Ascending aorta (tissue), 2 donors: ENCODE measurements at places on chromosomes 5 and 9. TPM values are rescaled to one million over a fixed set of nuclear protein-coding genes. Genes with fewer than 3 reads are reported as not detected.

GPBP1 gene
- 21.2 TPM for total RNA-seq

C5orf52 gene
- not detected for total RNA-seq

PCDHGA12 gene
- total RNA-seq, result 18.5 TPM

CCDC187 gene
- total RNA-seq, result under 0.01 TPM

CCL27 gene
- 9.3 TPM for total RNA-seq

CANX gene
- total RNA-seq, result 214 TPM

DNA sequence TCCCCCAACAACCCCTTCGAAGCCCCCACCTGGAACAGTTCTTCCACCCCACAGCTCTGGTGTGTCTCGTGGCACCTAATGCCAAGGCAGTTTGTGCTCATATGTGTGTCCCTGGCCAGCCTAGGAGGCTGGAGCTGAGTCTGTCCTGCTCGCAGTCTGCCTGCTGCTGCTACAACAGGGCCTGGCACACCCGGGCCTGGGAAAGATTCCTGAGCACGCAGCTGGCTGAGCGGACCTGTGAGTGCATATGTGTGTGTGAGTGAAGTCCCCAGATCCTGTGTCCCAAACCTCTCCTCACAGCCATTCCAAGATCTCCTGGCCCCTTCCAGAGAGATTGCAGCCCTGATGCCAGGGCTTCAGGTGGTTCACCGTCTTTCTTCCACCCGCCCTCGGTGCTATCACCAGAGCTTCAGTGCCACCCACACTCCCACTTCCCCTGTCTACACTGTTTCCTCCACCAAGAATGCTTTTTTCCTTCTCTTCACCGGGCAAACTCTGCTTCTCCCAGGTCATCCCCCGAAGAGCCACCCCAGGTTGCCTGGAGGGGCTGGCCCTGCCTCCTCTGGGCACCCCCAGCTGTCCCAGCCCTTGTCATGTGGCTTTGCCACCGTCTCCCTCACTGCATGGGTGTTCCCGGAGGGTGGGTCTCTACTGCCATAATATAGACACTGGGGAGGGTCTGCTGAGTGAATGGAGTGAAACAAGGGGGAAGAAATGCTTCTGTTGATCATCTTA lies 28.4 kb downstream of the LMX1B start:
- no peak overlapping the region for H3K4me3 ChIP-seq
- peaks cover 6% of the 10 kb centered on the region for H3K27me3 ChIP-seq
- no peaks in the 10 kb centered on the region for H3K36me3 ChIP-seq

GRCh38 chr9:94144394-94144793 lies 60.1 kb downstream of the PTPDC1 start:
- no peak overlapping the region for H3K4me3 ChIP-seq
- H3K27ac ChIP-seq, result no peak overlapping the region

GRCh38 chr9:34171753-34172535 lies 6.9 kb upstream of the UBAP1 start:
- no peaks in the 10 kb centered on the region for H3K27me3 ChIP-seq
- peak; percentile 33 for DNase-seq
- no peaks in the 10 kb centered on the region for H3K4me1 ChIP-seq
- no peak overlapping the region for H3K4me3 ChIP-seq
- H3K27ac ChIP-seq, result no peak overlapping the region

- H3K27ac ChIP-seq, result no peak overlapping the region
- H3K36me3 ChIP-seq, result no peaks in the 10 kb centered on the region
- no peak for DNase-seq
- no peaks in the 10 kb centered on the region for H3K4me1 ChIP-seq
- no peaks in the 10 kb centered on the region for H3K27me3 ChIP-seq
Measured at GRCh38 chr5:112641515-112642110, 96.1 kb upstream of the APC start.

DNA sequence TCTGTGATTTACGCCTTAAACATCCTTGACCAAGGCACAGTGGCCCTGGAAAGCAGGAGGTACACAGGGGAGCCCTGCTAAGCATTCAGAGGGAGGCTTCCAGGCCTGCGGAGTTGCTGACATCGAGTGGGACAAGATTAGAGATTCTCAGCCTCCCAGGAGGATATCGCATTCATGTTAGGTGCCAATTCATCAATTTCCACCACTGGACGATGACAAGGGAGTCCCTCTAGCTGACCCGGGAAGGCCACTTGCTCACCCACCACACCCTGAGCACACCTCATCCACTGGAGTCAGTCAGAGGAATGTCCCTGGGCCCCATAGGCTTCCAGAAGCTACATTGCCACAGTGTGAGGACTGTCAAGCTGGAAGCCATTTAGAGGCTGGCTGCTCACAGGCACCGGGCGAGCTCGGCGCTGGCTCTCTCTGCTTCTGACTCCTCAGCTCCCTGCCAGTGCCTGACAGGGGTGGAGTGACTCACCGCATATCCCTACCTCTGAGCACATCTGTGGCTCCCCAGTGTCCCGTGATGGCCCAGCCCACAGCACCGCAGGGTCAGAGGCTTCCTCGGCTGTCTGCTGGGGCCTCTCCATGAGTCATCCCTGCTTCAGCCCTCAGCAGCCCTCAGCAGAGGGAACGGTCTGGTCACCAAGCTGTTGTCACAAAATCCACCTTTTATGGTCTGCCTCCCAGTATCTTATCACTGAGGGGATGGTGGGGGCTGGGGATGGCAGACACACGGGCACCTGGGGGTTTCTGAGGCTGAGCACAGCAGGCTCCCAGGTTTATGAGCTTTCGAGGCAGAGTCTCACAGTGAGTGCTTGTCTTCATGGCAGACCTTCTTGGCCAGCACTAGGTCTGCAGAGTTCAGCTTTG lies 117.5 kb downstream of the ZNF608 start:
- no peaks in the 10 kb centered on the region for H3K4me1 ChIP-seq
- H3K36me3 ChIP-seq, result no peaks in the 10 kb centered on the region
- H3K27ac ChIP-seq, result no peak overlapping the region
- DNase-seq, result no peak
- H3K27me3 ChIP-seq, result no peaks in the 10 kb centered on the region

DNA sequence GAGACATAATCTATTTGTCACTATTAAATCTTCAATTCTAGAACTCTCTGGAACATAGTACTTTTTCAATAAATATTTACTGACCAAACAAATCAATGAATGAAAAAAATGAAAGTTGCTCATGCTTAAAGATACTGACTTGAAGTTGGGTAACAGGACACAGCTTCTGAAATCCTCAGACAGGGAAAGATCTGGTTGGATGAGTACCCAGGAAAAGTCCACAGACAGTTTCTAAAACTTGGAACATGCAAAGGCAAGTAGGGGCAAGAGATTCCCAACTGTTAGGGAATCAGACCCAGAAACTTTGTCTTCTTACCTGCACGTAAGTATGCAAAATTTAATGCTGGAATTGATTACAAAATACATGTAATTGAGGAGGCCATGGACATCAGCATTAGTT lies 366.2 kb downstream of the ACTL7B start:
- no peaks in the 10 kb centered on the region for H3K27me3 ChIP-seq
- DNase-seq, result no peak
- no peaks in the 10 kb centered on the region for H3K36me3 ChIP-seq
- H3K27ac ChIP-seq, result no peak overlapping the region

DNA sequence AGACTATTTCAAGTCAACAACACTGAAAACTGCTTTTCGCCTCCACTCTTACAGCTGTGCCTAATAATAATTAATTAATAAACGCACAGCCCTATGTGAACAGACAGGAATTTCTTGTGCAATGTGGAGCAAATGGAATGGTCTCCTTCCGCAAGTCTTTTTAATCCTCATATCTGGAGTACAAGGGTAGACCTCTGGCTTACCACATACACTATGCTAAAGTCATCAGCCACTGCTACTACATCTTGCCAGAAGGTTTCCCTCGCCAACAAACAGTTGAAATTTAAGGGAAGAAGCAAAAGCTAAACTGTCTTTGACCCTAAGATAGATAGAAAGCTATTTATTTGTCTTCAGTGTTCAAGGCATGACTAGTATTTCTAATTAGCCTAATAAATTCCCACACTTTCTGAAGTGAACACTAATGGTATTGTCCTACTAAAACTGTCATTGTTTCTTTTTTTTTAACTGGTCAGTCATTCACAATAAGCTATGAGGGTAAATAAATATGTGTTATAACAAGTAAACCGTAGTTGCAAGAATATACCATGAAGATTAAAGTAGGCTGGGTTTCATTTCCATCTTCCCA lies 63.9 kb downstream of the GOLPH3 start:
- no peak for DNase-seq
- peaks cover 28% of the 10 kb centered on the region for H3K36me3 ChIP-seq
- H3K4me1 ChIP-seq, result no peaks in the 10 kb centered on the region
- no peaks in the 10 kb centered on the region for H3K27me3 ChIP-seq
- H3K27ac ChIP-seq, result no peak overlapping the region

- no peak overlapping the region for H3K4me3 ChIP-seq
- DNase-seq, result no peak
- no peaks in the 10 kb centered on the region for H3K27me3 ChIP-seq
- peak overlapping the region; percentile 94 for H3K27ac ChIP-seq
- H3K4me1 ChIP-seq, result peaks cover 78% of the 10 kb centered on the region
Measured at GRCh38 chr9:121748074-121748473, 96.6 kb downstream of the DAB2IP start.

GRCh38 chr5:149956685-149957084 lies 3.9 kb upstream of the SLC26A2 start:
- no peaks in the 10 kb centered on the region for H3K4me1 ChIP-seq
- no peak overlapping the region for H3K27ac ChIP-seq
- H3K4me3 ChIP-seq, result no peak overlapping the region
- H3K27me3 ChIP-seq, result no peaks in the 10 kb centered on the region

GRCh38 chr5:176536132-176536901 lies 885 bp downstream of the RNF44 start:
- H3K4me1 ChIP-seq, result peaks cover 39% of the 10 kb centered on the region
- H3K4me3 ChIP-seq, result peak overlapping the region; percentile 85
- peaks cover 12% of the 10 kb centered on the region for H3K36me3 ChIP-seq
- no peak for DNase-seq
- no peaks in the 10 kb centered on the region for H3K27me3 ChIP-seq
- peak overlapping the region; percentile 91 for H3K27ac ChIP-seq

DNA sequence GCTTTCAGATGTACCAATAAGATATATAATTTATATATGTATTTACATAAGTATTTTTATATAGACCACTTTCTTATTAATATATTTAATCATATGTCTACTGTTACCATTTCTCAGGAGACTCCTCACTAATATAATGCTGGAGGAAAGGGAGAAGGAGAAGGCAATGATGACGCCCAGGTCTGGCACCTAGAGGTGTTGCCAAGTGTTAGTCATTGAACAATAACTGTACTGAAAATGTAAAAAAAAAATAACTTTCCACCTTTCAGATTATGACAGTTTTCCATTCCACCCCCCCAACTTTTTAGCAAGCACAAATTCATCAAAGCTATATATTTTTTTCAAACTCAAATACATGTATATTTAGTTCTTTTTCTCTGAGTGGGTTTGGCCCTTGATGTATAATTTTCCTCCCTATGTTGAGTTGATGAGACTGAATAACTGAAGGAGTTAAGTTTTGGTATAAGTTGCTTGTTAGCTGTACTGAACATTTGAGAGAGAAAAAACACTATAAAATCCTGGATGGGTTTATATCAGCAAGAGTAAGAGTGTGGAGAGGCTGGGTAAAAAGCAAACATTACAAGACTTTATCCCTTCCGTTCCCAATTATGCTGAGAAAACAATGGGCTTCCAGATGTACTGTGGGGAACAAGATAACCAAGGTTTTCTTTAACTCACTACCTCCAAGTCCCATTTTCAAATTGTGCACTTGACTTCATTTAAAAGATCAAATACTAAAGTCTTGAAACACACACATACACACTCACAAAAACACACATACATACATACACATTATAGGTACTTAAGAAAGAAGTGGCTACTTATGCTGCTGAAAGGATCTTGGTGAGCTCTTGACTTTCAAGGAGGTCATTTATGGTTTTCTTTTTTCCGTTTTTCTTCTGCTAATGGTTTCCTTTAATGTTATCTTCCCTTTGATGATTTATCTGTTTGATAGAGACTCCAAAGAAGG lies 142.8 kb upstream of the IFNE start:
- H3K27ac ChIP-seq, result no peak overlapping the region
- no peak for DNase-seq
- no peak overlapping the region for H3K4me3 ChIP-seq
- H3K27me3 ChIP-seq, result no peaks in the 10 kb centered on the region
- no peaks in the 10 kb centered on the region for H3K36me3 ChIP-seq
- no peaks in the 10 kb centered on the region for H3K4me1 ChIP-seq

DNA sequence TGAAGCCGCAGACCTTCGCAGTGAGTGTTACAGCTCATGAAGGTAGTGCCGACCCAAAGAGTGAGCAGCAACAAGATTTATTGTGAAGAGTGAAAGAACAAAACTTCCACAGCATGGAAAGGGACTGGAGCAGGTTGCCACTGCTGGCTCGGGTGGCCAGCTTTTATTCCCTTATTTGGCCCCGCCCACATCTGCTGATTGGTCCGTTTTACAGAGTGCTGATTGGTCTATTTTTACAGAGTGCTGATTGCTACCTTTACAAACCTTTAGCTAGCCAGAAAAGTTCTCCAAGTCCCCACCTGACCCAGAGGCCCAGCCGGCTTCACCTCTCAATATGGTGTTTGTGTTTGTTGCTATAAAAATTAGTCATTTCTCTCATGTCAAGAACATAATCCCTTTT lies 49.7 kb downstream of the RECK start:
- peaks cover 2% of the 10 kb centered on the region for H3K36me3 ChIP-seq
- no peaks in the 10 kb centered on the region for H3K27me3 ChIP-seq
- no peaks in the 10 kb centered on the region for H3K4me1 ChIP-seq

DNA sequence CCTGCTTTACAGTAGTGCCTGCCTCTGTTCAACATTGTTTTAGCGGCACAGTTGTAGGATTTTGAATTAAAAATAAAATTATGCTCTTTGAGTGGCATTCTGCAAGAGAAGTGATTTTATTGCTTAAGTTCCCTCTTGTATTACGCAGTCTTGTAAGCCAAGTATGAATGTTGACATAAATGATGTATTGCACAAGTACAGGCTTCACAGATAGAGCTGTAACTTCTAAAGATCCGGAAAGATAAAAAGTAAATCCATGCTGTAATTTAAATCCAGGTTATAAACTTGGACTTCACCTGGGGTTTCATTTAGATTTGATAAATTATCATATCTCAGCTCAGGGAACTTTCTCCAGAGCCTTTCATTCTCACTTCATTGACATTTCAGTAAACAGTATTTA lies 1114.7 kb downstream of the PTPRD start:
- no peaks in the 10 kb centered on the region for H3K36me3 ChIP-seq
- H3K27ac ChIP-seq, result no peak overlapping the region
- DNase-seq, result no peak

DNA sequence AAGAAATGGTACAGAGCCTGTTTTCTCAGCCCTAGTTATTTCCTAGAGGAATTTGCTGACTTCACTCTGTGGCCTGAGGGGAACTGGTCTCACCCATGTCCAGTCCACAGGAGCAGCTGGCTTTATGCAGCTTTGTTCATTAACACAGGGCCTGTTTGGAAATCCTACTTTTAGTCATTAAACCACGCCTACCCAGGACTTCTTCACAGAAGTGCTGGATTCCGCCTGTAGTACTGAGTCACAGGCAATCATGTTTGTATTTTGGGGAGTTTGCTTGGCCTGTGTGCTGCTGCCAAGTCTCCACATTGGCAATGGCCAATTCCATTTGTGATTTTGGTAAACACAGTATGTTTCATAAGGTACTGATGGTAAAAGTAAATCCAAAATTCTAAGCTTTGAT lies 52.8 kb downstream of the CTNND2 start:
- H3K36me3 ChIP-seq, result no peaks in the 10 kb centered on the region
- no peak overlapping the region for H3K27ac ChIP-seq
- no peaks in the 10 kb centered on the region for H3K4me1 ChIP-seq
- no peaks in the 10 kb centered on the region for H3K27me3 ChIP-seq
- DNase-seq, result no peak
- no peak overlapping the region for H3K4me3 ChIP-seq
